Stimulated activated CD4-positive, alpha-beta T cell treated with anti-CD3 and anti-CD28 coated beads, TNF-alpha, amount 100 ng/mL, for 48 hours (primary cell): ENCODE measurements at places on chromosomes 16 and 17.

DNA sequence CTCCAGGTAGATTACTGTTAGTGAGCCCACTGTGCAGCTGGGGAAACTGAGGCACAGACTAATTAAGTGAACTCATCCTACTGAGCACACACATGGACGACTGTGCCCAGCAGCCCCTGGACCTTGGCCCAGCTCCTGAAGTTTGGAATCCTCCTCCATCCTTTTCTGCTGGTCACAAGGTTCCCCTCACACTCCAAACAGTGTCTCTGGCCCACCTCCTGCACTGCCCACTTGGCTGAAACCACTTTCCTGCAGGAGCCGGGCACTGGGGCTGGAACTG, 3.6 kb downstream of the RHBDF2 start:
- DNase-seq: no peak

- no peak for DNase-seq
Observed at GRCh38 chr17:30908717-30909420, 2.8 kb upstream of the TEFM start.

- no peak for DNase-seq
Observed at GRCh38 chr16:80707686-80708085, 96.7 kb downstream of the CDYL2 start.

DNA sequence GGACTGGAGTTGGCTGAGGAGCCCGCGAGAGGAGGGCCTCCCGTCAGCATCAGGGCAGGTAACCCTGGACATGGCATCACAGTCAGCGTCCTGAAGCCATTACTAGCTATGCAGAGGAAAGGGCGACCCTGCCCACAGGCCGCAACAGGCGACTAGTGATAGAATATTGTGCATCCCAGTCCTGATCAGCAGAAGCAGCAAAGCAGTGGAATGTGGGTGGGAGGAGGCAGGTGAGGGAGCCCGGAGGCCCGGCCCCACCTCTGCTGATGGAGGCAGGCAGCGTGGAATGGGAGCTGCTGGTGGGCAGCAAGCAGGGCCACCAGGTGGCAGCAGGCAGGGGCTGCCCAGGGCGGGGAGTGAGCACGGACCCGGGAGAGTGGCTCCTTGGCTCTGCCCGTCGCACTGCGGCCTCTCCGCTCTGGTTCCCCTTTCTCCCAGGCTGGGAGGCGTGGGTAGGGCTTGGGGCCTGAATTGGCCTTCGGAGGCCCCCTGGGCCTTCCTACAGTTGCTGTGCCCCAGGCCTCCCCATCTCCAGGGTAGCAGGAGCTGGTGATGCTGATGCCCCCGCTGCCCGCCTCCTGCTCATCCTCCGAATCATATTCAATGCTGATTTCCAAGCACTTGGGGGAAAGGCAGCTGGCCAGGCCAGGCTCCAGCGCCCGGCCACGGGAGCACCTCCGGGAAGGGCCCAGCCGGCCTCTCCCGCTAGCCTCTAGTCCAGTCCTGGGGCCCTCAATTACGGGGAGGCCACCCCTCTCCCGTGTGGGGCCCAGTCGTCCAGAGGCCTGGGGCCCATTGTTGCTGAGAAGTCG, 20.2 kb downstream of the TSPOAP1 start:
- no peak for DNase-seq

DNA sequence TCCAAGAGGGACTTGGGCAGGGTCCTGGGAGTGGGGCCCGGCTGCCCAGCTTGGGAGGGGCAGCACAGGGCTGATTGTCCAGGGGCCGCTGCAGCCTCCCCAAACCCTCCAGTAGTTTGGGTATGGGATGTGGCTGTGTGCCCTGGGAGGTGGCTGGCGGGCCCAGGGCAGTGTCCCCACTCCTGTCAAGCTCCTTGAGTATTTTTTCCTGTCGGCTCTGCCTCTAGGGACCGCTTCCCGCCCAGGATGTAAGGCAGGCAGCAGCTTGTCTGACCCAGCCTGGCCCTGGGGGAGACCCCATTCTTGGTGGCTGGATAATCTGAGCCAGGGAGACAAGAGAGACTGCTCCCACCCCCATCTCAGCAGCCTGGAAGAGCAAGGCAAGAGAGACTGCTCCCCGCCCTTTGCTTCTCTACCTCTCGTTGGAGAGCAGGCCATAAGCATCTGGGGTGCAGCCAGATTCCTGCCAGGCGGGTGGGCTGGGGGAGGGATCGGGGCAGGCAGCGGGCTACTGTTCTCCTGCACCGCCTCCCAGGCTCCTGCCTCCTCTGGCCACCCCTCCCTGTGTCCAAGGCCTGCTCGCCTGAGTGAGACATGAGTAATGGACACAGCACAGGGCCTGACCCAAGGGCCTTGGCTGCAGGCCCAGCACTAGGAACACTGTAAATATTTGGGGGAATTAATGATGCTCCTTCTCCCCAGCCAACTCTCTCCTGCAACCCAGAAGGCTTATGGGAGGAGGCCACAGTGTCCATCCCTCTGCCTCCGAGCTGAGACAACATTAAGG, 18.4 kb upstream of the ITGA3 start:
- no peak for DNase-seq

GRCh38 chr17:6510321-6510977, 45.9 kb downstream of the PITPNM3 start:
- no peak for DNase-seq

- DNase-seq: no peak
Observed at GRCh38 chr16:6209355-6209930, 1111.8 kb upstream of the EEF2KMT start.

- DNase-seq: no peak
Observed at GRCh38 chr16:28110074-28110473, 46.6 kb upstream of the GSG1L start.

GRCh38 chr17:36152639-36153120, 23.8 kb downstream of the TBC1D3B start:
- DNase-seq: no peak

- no peak for DNase-seq
Observed at GRCh38 chr17:73785496-73785895, 141.3 kb upstream of the SDK2 start.
